ENCODE measurements at places on chromosomes 3 and 15.

DNA sequence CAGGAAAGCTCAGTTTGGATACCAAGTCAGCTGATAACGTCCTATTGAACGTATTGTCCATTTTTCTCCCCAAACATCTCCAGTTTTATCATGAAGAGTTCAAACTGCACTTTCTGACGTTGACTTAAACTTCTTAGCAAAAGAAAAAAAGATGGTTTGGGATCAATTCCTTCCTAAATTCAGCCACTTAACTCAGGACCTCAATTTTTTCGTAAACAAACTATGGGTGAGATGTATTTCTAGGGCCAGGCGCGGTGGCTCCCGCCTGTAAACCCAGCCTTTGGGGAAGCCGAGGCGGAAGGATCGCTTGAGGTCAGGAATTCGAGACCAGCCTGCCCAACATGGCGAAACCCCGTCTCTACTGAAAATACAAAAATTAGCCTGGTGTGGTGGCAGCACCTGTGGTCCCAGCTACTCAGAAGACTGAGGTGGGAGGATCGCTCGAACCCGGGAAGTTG, 464 bp upstream of the MRPS25 start:
- no peak for DNase-seq

DNA sequence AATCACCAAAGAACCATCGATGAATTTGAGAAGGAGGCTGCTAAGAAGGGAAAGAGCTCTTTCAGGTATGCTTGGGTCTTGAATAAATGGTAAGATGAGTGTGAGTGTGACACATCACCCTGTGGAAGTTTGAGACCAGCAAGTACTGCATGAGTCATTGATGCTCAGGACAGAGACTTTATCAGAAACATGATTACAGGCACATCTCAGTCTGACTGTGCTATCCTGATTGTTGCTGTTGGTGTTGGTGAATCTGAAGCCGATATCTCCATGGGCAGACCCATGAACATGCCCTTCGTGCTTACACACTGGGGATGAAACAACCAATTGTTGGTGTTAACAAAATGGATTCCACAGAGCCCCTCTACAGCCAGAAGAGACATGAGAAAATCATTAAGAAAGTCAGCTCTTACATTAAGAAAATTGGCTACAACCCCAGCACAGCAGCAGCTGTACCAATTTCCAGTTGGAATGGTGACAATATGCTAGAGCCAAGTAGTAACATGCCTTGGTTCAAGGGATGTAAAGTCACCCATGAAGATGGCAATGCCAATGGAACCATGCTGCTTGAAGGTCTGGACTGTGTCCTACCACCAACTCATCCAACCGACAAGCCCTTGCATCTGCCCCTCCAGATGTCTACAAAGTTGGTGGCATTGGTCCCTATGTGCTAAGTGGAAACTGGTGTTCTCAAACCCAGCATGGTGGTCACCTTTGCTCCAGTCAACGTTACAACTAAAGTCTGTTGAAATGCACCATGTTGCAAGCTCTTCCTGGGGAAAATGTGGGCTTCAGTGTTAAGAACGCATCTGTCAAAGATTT, 20.5 kb downstream of the TM4SF4 start:
- DNase-seq: no peak

- DNase-seq: no peak
Measured at GRCh38 chr15:85582131-85583079, 202.0 kb downstream of the AKAP13 start.

DNA sequence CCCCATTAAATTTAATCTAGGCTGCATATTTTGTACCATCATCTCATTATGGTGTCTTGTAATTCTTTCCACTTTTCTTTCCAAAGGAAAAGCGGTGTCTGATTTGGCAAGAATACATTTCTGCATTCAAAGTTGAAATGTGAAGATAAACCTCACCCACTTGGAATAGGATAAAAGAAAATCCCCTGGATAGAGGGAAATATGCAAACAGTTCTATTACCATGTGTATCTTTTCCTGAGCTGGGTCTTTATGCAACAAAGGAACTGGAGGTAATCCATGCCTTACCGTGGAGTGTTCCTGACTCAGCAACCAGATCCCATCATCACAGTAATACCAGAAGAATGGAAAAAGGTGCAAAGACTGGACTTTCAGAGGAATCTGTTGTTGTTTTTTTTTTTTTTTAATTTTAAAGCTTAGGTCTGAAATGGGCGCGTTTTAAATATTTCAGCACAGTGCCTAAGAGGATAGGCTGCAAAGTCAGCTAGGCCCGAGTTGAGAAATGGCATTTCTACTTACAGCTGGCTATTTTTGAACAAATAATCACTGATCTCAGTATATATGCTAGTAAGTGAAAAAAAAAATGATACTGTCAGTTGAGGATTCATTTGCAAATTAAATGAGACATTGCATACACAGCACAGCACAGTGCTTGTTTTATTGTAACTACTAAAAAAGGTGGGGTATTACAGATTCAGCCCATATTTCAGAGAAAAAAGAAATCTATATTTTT, 55.5 kb upstream of the ADAMTS9 start:
- DNase-seq: no peak

DNA sequence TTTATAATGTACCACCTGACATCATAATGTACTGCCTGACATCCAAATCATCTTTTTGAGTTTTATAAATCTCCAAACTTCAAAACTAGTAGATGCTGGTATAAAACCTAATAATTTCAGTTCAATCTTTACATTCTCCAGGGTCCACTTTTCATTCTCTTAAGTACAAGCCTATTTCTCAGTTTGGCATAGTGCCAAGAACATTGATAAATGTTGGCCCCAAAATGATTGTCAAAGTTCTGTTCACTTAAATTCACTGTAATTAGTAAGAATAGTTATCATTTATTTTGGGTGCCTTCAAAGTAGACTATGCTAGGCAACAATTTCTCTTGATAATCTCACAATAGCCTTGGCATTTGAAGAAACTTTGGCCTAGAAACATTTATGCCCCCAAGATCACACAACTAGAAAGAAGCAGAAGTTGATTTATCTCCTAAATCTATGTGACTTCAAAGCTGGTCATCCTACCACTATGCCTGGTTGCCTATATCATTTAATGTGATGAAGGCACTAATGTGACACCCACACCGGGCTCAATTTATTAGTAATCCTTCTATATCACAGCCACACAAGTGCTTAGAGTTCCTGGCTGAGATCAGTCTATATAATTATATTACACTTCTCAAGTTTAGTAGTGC, 101.7 kb downstream of the ZNF609 start:
- DNase-seq: no peak

- DNase-seq: no peak
Measured at GRCh38 chr15:101562428-101563059, 73.0 kb upstream of the PCSK6 start.
